Mesenteric fat pad (tissue), 1 donor: ENCODE measurements at places on chromosomes 1 and 21. TPM values are rescaled to one million over a fixed set of nuclear protein-coding genes. Genes with fewer than 3 reads are reported as not detected.

Gene CCDC185
- total RNA-seq, result not detected

Gene SLFNL1
- total RNA-seq, result 0.22 TPM

DNA sequence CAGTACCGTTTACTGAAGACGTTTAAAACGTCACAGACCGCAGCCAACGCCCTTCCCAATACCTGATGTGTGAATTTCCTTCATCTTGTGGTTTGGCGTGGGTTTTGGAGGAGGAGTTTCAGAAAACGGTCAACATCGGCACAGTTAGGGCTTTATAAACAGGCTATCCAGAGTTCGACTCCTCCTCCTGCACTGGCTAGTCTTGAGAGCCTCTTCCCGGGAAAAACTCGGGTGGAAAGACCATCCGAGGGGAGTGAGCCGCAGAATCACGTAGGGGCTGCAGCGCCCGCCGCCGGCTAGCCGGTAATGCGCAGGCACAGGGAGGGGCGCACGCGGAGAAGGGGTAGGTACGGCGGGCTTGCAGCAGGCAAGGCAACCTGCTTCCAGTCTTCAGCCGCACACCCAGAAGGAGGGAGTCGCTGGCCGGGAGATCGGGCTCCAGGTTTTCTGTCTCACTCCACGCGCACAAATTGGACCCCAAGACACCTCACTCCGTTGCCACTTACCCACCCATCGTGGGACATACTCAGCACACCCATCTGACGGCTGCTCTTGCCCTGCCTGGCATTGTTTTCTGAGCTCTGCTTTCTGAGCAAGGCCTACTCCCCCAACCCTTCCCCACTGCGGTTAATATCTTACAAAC, 25.4 kb downstream of the SLC19A2 start:
- DNase-seq, result no peak

GRCh38 chr21:31538816-31539215, 120.7 kb upstream of the SOD1 start:
- no peak for DNase-seq

Gene TAS1R1
- total RNA-seq, result not detected

DNA sequence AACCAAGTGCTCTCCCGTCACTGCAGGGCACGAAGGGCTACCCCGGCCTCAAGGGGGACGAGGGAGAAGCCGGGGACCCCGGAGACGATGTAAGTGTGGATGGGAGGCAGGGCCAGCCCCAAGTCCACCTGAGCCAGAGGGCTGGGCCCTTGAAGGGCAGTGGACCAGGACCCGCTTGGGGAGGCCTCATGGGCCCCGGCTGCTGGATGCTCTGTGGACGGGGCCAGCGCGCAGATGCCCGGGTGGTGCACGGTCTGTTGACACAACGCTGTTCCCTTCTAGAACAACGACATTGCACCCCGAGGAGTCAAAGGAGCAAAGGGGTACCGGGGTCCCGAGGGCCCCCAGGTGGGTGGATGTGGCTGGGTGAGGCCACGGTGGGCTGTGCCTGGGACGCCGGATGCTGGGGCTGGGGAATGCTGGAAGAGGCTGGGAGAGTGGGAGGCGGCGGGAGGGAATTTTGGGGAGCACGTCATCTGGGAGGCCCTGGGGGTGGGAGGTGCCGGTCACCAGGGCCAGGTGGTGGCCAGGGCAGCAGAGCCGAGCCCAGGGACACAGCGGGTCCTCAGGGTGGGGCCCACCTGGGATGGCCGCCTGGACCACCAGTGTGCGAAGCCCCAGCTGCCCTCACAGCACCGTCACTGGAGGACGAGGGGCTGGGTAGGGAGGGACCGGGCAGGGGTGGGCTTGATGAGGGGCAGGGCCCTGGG, 17.5 kb downstream of the COL6A1 start:
- peak; percentile 85 for DNase-seq

Gene PPM1J
- 0.61 TPM for total RNA-seq

GRCh38 chr1:21337928-21338572, 47.8 kb upstream of the ECE1 start:
- DNase-seq, result peak; percentile 94

- DNase-seq, result no peak
Observed at GRCh38 chr1:58924821-58925220, 141.0 kb upstream of the JUN start.

- DNase-seq, result no peak
Observed at GRCh38 chr1:31910933-31911332, 27.2 kb downstream of the PTP4A2 start.

DNA sequence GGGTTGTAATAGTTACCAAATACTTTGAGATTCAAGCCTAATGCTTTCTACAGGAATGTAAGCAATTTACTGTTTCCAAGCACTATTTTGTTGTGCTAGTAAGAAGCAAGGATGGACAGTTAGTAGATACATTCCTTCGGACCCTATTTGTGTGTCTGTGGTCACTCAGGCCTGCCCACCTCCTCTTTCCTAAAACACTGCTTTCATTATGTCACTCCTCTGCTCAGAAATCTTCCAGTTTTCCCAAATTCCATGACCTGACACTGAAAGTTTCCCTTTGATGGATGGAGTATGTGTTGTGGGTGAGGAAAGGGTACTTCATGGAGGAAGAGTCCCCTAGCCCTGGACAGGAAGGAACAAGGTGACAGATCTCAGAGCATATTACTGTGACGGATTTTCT, 141.1 kb downstream of the DISP1 start:
- DNase-seq, result no peak
